Stimulated activated CD4-positive, alpha-beta T cell treated with anti-CD3 and anti-CD28 coated beads, TNF-alpha, amount 100 ng/mL, for 24 hours (primary cell): ENCODE measurements at places on chromosomes 12 and 14.

DNA sequence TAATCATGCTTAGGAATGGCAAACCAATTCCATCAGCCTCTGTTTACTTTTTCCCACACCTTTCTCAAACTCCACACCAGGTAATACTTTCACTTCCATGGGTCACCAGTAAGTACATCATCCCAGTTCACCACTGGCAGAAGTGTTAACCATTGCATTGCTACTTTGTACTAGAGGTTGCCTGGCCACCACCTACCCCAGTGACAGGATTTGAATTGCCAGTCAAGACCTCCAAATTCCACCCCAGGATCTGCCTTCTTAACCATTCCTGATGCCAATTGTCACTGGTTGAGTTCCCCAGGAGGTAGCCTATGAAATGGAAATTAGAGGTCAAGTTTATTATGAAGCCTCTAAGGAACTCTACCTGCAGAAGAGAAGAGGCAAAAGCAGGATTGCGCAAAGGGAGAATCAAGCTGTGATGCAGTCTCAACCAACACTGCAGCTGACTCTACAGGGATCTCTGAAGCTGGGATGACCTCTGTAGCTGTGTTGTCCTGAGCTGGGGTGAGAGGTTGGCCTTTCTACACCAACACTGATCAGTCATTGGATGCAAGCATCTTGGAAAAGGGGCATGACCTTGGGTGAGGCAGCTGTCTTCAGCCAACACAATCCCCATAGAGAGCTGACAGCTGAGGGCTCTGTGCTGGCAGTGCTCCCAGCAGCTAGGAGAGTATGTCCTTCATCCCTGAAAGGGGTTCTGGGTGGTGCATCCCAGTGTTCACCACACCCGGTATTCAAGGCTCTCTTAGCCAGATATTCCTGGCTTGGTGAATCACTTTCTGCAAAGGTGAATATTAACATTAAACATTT is 37.0 kb upstream of the HMGA2 start:
- DNase-seq, result no peak

DNA sequence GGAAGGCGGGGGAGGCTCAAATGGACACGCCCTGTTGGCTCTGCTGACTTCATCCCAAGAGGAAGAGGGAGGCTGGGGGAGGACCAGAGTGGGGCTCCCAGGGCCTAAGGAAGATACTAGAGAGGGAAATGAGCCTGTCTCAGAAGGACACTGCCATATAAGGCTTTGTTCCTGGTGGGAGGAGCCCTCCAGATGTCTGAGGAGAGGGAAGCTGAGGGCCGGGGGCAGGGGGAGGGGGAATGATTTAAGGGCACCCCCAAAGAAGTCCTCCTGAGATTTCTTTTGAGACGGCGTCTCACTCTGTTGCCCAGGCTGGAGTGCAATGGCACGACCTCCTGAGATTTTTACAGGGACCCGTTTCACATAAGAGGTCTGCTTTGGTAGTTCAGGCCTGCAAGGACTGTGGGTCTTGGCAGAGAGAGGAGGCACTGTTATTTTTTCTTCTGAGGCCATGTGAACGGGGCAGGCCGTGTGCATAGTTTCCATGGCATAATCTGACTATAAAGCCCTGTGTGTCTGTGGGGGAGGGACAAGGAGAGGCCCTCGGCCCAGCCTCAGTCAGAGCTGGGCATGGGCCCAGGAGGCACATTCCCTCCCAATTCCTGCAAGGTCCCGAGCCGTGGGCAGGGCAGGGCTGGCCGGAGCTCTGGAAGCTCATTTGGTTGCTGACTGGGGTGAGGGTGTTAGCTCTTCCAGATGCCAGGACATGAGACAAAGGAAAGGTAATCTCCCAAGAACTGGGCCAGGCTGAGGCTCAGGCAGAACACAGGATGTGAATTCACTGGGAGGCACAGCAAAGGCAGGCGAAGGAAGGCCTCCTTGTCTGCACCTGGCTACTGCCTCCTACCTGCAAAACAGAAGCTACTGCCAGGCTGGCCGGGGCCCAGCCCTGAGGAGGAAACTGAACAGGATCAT is 22.2 kb upstream of the PLEKHG3 start:
- DNase-seq, result no peak

DNA sequence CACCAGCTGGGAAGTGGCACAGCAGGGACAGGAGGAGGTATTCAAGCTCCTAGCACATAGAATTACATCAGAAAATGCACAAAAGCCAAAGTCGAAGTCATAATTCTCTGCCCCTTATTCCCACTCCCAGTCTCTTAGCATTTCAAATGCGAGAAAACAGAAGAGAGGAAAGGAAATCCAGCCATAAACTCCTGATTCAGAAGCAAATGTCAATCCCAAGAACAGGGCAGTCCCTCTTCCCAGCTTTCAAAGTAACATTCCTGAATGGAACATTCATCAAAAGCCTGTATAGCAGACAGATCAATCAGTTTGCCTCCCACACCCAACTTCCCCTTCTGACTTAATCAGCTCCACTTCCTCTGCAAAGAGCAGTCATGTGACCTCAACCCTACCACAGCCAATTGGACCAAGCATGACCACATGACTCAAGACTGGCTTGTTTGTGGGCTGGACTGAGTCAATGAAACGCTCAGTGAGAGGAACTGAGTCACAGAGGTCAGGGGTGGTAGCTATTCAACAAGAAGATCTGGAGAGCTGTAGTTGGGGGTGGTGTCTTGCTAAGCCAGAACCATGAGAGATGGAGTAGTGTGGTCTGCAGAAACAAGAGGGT is 41.4 kb upstream of the TUNAR start:
- no peak for DNase-seq

DNA sequence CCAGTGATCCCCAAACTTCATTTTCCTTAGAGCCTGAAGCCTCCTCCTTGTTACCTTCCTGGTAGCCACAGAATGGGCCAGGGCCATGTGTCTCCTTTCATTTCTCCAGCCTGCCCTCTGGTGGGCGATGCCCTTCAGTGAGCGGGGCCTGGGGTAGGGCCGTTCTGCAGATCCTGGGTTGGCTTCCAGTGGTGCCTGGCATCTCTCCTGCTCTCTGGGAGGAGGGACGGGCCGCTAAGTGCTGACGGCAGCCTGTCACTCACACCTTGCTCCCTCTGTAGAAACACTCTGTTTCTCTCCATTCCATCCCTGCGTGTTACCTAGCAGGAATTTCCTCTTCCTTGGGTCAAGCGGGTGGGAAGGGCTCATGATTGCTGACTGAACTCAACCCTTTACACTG is 232.1 kb downstream of the CACNA1C start:
- DNase-seq, result peak; percentile 36

GRCh38 chr12:124867401-124867930 is 3.8 kb upstream of the SCARB1 start:
- no peak for DNase-seq

- no peak for DNase-seq
Measured at GRCh38 chr14:62347562-62348011, 585.4 kb downstream of the SNAPC1 start.

DNA sequence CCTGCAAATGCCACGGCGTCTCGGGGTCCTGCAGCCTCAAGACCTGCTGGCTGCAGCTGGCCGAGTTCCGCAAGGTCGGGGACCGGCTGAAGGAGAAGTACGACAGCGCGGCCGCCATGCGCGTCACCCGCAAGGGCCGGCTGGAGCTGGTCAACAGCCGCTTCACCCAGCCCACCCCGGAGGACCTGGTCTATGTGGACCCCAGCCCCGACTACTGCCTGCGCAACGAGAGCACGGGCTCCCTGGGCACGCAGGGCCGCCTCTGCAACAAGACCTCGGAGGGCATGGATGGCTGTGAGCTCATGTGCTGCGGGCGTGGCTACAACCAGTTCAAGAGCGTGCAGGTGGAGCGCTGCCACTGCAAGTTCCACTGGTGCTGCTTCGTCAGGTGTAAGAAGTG is 16.8 kb downstream of the WNT5B start:
- no peak for DNase-seq

GRCh38 chr14:77603654-77604255 is 12.7 kb downstream of the SPTLC2 start:
- DNase-seq, result no peak

GRCh38 chr12:88743946-88744685 is 163.8 kb upstream of the KITLG start:
- DNase-seq, result no peak

DNA sequence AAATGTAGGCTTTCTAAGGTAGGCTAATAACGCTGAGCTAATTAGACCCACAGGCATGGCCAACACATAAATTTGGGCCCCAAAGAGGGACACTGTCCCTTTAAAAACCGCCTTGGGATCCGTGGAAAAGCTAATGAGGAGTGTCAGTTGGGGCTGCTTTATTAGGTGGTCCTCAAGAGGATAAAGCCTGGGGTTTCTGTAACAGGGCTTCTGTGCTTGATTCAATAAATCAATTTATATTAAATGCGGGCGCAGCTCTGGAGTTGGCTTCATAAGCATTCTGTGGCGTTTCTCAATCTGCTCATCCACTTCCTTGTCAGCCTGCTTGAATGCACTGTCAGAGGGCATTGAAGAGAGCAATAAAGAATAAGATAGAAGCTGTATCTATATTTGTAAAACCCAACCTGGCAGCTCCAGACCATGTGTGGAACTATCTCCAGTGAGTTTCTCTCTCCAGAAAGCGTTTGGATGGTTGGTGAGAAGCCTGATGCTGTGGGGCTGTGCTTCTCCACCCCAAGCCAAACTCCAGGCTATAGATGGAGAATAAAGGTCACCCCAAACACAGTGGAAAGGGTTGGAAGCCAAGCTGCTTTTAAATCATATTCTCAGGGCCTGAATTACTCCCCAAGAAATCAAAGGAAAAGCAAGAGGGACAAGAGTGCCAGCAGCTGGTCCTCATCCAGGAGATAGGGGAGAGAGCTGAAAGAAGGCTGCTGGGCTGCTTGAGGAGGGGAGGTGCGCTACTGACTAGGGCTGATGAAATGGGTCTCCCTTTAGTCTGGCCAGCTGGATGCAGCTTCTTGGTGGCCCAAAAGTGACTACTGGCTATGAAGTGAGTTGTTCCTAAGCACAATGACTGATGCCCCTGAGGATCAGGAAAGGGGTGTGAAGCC is 222.0 kb downstream of the PPM1H start:
- no peak for DNase-seq

DNA sequence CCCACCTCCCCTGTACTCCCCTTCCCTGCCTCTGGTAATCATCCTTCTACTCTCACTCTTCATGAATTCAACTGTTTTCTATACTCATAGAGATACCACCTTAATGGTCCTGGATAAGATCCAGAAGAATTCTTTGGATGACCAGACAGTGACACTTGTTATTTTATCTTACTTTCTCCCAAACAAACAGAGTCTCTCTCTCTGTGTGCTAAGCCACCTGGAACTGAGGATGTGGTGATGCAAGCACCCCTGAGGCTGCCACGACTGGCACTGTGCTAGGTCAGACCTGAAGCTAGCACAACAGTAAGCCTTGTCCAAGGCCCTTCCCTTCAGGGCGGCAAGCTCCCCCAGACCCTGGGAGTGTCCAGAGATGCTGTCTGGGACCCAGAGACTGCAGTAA is 250.2 kb downstream of the C12orf50 start:
- no peak for DNase-seq

DNA sequence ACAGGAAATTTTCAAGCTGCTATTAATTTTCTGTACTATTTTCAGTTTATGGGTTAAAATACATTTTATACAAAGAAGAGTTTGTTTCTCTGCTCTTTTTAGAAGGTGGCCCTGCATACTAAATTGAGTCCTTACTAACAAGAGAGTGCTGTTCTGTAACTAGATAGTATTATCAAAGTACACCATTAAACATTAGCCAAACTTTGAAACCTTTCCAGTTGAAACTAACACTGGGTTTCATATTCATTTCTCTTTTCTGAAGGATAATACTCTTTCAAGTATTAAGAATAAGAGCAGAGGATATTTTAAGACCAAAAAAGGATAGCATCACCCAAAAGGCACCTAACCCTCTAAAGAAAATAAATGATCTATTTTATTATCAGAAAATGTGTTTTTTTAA is 47.2 kb downstream of the PEBP1 start:
- no peak for DNase-seq

- no peak for DNase-seq
Measured at GRCh38 chr14:54695196-54695595, 128.3 kb downstream of the SAMD4A start.

- DNase-seq, result no peak
Measured at GRCh38 chr14:74488786-74489397, 4.2 kb downstream of the NPC2 start.

GRCh38 chr14:24597403-24597802 is 12.1 kb downstream of the GZMH start:
- no peak for DNase-seq

DNA sequence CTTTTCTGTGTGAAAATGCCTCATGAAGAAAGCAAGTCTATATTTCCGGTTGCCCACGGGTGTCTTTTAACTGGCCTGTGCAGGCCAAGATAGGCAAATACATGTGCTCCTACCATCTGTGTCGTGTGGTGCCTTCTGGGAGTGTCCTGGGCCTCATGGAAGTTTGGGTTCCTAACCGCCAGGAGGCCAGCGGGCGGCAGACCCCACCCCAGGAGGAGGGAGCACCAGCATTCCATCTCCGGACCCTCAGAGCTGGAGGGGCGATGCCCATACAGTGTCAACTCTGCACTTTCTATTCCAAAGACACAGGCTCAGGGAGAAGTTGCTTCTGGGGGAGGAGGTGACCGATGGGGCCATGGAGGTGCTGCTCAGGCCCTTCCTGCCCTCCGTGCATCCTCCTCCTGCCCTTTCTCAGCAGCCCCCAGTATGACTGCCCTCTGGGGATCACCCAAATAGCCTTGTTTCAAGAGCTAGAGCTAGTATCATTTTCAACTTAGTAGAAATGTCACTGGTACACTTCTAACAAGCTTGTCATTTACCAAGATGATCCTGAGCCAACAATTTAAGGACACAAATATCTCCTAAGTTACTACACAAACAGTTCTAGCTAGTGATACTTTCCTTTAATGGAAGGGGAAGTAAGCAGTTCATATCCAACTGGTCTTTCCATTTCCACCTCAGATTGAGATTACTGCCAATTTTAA is 17.8 kb downstream of the CCDC92 start:
- DNase-seq, result no peak

GRCh38 chr12:88127855-88128254 is 14.0 kb downstream of the CEP290 start:
- no peak for DNase-seq

DNA sequence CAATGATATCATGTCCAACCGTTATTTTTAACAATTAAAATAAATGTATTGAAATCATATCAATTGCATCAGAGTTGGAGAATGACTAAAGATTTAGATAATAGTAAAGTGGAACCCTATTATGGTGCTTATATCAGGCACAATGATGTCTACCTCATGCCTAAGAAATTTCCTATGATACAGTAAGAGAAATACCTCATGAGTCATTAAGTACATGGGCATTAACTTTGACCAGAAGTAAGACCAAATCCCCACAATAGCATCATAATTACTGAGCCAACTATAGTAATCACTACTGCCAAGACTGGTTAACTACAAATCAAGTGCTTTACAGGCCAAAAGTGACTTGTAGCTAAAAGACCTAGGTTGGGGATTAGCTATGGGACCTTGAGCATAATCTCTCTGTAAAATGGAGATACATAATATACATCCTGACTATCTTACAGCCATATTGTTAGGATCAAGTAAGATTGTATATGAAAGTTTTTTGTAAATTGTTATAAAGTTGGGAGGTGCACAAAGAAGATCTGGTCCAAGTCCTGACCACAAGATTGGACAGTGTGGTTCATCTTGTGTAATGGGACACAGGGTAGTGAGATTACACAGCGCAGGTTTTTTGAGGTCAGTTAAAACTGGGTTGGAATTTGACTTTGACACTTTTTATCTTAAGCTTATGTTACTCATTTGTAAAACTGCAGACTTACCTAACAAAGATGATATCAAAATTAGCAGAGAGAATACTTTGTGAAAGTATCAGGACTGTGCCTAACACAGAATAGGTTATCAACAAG is 60.5 kb downstream of the ERGIC2 start:
- no peak for DNase-seq
